SIG-M5 (cell line): ENCODE measurements at places on chromosomes 13 and 19.

DNA sequence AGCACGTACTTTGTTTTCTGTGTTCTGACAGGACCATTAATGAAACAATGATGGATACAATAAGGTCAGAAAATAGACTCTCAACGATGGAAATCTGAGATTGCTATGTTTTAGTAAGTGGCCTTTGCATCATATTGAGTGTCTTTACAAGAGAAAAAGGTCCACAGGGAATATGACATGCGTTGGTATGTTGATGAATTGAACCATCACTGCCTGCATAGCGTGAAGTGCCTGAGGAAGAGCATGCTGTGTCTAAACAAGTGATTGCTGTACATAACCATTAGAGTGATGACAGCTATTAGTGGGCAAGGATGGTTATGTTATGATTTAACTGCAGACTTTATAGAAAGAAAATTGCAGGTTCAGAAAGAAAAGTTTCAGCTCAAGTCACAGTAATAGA lies 623.2 kb downstream of the SLITRK5 start:
- DNase-seq, result no peak

- no peak for DNase-seq
Observed at GRCh38 chr13:73943137-73943964, 190.9 kb downstream of the KLF12 start.

GRCh38 chr13:43185226-43185625 lies 161.8 kb downstream of the DNAJC15 start:
- DNase-seq, result no peak

DNA sequence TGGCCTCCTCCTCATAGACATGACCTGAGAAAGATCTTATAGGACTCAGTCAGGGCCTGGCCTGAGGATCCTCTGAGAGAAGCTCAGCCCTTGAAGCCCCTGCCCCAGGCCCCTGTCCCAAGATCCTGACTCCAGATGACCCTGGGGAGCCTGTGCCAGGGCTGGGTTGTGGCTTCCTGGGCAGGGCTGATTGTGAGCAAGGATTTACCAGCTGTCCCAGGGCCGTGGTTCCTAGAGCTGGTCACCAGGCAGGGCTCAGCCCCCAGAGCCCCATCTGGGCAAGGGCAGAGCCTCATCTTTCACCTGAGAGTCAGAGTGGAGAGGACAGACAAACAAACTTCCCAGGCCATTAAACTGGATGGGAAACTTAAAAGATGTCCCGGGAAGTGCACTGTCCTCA lies 1.9 kb downstream of the CEACAM21 start:
- DNase-seq, result no peak

- DNase-seq, result no peak
Observed at GRCh38 chr19:2631213-2631821, 71.2 kb downstream of the GNG7 start.

DNA sequence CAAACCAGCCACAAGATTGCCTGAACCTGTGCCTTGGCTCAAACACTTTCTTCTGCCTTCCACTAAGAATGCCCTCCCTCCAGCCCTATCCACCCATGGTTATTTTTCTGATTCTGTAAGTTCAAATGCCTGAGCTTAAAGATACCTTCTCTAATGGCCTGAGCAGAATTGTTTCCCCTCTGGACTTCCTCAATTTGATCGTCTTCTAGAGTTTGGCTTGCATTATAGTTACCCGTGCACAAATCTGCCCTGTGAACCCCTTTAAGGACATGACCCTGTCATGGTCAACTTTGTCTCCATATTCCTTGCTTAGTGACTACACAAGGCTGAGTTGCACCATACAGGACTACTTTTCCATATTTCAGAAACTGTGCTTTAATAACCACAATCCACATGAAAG lies 481.0 kb downstream of the FOXO1 start:
- DNase-seq, result no peak

DNA sequence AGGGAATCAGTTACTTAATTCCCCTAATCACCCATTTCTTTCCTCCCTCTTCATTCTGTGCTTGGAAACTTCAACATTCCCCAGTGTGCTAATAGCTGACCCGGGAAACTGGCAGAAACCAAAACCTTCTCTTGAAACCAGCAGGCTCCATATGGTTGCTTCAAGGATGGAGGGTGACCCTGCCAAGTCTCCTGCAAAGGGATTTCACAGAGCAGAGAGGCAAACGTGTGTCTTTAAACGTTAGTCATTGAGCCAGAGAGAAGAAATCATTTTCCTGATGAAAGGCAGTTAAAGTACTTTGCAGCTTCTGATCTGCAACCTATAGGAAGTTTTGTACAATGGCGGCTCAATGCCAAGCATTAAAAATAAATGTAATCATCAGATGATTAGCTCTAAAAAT lies 220.9 kb downstream of the POU4F1 start:
- no peak for DNase-seq

DNA sequence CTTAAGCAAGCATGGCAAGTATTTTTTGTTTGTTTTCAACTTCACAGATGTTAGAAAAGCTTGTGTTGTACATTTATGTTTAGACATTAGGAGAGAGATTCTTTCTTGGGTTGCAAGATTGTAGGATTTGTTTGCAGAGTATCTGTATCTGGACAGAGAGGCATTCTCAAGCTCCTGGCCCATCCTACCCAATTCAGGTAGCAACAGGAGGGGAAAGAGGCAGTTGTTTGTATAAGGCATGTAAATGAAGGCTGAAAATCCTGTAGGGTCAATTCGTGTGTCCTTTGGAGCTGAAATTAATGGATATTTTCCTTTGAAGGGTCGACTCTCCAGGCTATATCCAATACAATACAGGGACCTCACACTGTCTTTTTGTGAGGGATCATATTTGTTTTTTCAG lies 147.3 kb downstream of the KCNRG start:
- DNase-seq, result no peak

DNA sequence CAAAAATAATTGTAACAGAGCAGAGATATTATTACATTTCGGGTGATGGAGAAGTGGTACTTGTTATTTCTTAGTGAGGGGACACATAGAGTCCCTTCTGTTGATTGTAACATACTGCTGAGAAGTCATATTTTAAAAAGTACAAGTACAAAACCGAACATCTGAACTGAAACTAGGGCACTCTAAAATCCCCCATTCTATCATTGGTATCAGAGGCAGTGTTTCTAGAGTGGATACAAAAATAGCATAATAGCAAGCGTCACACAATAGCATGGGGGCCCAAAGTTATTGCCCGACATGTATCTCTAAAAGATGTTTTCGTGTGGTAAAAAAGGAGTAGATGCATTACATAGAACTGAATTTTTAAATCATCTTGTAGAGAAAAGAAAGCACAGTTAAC lies 502.1 kb upstream of the SLC10A2 start:
- DNase-seq, result no peak

- no peak for DNase-seq
Observed at GRCh38 chr19:29675120-29675649, 9.9 kb downstream of the PLEKHF1 start.

DNA sequence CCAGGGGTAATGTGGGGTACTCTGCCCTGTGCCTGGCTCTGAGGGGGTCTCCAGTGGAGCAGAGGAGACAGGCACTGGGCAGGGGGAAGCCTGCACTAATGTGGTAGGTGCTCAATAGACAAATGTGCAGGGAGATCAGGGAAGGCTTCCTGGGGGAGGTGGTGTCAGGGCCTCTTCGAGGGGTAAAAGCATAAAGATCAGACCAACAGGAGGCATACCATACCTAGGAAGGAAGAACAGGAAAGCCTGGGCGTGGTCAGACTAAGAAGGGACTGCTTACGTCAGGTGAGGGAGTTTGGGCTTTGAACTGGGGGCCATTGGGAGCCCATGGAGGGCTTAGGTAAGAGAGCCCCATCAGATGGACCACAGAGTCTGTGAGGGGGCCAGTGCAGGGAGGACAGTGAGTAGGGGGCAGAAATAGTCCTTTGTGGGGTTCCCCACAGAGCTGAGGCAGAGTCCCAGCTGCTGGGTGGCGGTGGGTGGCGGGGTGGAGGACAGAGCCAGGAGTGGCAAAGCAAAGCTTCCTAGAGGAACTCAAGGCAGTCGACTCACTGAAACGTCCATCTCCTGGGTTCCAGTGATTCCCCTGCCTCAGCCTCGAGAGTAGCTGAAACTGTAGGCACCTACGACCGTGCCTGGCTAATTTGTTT lies 8.8 kb downstream of the PRR36 start:
- no peak for DNase-seq

DNA sequence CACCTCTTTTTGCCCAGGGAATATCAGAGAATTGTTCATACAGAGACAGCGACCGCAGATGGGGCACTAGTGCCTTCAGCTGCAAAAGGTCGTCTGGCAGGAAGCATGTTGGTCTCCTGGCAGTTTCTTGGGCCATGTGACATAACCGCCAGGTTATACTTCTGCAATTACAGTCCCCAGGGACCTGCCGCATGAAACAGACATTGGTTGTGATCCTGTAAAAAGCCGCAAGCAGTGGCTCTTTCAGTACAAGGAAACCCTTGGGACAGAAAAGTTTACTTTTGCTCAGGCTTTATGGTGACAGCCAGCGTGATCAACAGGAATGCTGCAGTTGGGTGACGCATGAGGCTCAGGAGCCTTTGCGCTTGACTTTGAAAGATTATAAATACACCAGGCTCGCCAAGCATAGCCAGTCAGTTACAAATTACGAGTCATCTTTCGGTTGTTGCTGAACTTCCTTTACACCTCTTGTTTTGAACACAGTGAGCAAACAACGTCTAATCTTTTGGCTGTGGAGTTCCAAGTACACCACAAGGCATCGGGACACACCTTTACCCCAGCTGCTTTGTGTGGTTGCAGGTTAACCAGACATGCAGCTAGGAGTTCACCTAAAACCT lies 50.5 kb upstream of the UBE2L5 start:
- DNase-seq, result peak; percentile 51

DNA sequence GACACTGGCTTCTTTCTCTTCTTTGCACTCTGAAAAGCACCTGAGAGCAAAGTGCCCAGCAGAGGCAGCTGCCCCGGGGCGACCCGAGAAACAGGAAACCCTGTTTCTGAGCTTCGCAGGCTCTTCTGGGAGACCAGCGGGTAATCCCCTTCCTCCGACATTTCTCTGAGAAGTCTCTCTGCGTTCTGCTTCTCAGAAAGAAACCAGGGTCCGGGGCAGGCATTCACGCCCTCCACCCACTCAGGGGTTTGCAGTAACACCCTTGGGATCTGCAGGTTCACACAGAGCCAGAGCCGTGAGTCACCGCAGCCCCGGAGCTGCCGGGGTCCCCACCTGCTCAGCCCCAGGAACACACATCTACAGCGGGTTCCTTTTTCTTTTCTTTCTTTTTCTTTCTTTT lies 86.0 kb downstream of the GADD45B start:
- DNase-seq, result no peak

GRCh38 chr13:31236211-31236786 lies 36.5 kb downstream of the B3GLCT start:
- DNase-seq, result no peak

- DNase-seq, result no peak
Observed at GRCh38 chr13:103288114-103288513, 221.9 kb upstream of the SLC10A2 start.
